ENCODE measurements at places on chromosomes 7 and 10. TPM values are rescaled to one million over a fixed set of nuclear protein-coding genes. Genes with fewer than 3 reads are reported as not detected.

DNA sequence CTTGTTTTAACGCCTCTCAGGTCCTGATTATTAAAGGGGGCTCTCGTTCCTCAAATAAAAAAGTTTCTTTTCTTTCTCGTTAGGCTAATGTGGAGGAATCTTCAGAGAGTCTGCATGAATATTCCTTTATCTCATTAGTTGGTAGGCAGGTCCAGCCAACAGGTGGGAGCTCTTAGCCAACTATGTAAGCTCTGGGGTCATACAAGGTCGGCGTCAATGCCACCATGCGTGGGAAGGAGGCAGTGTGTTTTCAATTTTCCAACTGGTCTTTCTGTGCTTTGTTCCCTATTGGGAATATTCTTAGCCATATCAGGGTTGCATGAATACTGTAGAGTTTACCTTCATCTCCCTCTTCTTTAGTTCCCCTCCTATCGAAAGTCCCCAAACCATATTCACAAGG lies 118.5 kb upstream of the SVIL start:
- DNase-seq = no peak

DNA sequence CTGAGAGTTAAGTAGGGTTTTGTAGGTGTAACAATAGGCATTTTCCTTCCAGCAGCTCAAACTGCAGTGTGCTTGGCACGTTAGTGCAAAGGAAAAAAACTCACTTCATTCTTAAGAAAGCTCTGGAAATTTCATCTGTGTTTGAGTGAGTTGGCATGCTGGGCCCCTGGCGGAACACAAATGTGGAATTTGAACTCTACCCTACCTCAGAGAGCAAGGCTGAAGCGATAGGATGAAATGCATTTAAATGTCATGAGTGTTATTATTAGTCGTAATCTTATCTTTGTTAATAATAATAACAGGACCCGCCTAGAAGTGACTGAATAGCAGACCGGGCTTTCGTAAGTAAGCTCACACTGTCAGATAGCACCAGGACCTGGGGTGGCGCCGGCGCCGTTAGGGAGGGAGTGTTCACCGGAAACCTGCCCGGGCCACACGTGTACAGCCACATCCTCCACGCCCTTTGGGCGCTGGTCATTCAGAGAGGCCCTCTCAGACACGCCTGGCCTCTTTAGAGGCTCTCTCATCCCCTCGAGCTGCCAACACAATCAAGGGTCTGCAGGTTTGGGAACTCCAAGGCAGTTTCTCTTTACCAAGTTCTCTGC lies 63.5 kb downstream of the GRK5 start:
- peak; percentile 12 for DNase-seq

DNA sequence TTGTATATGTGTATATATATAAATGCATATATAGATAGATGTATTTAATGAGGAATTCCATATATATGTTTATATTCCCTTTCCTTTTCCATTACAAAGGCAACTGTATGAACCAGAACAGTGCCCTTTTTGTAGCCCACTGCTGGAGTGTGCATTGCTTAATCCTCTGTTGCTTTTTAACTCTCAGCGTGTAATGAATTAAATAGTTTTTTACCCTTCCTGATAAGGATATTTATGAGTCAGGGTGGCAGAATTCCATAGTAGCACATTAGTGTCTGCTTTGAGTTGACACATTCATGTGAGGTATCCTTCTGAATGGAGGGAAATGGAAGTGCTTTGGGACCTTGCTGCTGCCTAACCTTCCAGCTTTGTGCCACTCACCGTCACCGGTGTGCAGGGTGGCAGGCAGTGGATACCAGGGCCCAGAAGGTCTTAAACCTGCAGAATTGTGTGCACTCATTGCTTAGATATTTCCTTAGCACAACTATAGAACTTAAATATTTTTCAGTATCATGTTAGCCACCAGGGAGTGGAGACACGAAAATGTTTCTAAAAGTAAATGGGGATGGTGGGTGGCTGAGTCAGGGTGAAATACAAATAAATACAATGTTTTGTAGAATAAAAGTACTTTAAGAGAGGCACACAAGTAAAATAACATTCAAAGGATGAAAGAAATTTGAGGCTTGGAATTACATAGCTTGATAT lies 117.9 kb downstream of the SND1 start:
- DNase-seq = no peak

DNA sequence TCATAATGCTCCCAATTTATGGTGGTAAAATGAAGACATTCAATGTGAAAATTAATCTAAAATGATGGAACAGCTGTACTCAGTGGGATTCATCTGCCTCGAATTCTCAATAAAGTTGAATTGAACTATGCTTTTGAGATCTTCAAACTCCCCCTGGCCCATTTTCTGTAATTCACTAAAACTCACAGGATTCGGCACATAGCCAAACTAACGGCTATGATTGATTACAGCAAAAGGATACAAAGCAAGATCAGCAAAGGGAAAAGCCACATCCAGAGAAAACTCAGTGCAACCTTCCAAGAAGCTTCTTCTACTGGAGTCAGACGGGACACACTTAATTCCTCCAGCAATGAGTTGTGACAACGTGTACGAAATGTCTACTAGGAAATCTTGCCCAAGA lies 307.5 kb downstream of the CNTNAP2 start:
- DNase-seq = no peak

GRCh38 chr10:89643431-89643811 lies 1.6 kb downstream of the PANK1 start:
- DNase-seq = no peak

DNA sequence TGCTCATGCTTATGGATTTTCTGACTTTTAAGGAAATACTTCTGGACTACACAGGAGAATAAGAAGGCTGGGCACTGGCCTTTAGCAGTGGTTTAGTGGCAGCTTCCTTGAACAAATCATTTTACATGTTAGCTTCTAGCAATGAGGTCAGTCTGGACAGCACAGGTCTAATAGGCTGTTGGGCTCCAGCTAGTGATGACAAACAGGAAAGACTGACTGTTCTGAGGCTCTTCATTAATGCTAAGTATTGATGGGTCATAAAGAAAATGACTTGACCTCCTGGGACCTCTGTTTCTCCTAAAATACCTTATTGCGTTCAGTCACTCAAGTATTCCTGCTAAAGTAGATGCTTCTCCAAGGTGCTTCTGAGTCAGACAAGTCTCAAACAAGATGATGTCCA lies 4.9 kb upstream of the RHOBTB1 start:
- DNase-seq = no peak

DNA sequence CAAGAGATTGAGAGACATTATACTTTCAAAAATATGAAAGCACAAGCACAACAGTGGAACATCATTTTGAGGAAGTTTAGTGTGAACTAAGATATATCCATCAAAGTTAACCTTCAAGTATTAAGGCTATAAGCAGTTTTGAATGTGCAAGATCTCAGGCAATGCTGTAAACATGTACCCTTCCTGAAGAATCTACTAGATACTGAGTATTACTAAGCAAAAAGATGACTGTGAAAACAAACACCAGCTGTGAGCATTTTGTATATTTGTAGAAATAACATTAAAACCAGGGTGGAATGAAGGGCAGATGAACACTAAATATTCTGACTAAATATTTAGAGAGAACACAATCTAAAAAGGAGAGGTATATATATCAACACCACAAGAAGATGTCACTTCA lies 41.3 kb upstream of the ADRA2A start:
- no peak for DNase-seq

DNA sequence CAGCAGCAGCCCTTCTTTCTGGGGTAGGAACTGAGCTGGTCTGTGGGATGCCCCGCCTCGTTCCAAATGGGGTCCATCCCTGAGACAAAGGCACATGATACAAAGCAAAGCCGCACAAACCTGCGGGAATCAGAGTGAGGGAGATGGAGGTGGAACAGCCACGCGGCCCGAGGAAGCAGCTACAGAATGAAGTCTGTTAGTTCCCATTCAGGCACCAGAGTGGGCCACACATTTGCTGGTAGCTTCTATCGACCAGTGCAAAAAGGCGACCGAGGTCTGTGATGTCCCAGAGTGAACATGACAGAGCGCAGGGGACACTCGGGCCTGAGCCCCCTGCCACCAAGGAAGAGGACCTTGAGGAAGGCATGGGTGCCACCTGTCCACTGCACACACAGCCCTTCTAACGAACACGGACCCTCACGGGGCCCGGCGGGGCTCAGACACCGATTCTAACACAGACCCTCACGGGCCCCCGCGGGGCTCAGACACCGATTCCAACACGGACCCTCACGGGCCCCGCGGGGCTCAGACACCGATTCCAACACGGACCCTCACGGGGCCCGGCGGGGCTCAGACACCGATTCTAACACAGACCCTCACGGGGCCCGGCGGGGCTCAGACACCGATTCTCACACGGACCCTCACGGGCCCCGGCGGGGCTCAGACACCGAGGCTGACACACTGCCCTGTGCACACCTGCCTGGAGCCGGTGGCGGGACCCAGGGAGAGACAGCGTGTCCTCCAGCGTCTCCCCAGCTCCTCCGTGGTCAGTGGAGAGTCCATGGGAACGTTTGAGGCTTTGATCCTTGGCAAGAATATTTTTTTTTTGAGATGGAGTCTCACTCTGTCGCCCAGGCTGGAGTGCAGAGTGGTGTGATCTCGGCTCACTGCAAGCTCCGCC lies 32.8 kb upstream of the FAM20C start:
- no peak for DNase-seq

- DNase-seq = no peak
Measured at GRCh38 chr7:99780588-99780987, 3.4 kb downstream of the CYP3A4 start.

- no peak for DNase-seq
Measured at GRCh38 chr7:24902276-24902675, 77.7 kb downstream of the OSBPL3 start.

GRCh38 chr10:62626079-62626478 lies 178.4 kb upstream of the ADO start:
- DNase-seq = no peak

DNA sequence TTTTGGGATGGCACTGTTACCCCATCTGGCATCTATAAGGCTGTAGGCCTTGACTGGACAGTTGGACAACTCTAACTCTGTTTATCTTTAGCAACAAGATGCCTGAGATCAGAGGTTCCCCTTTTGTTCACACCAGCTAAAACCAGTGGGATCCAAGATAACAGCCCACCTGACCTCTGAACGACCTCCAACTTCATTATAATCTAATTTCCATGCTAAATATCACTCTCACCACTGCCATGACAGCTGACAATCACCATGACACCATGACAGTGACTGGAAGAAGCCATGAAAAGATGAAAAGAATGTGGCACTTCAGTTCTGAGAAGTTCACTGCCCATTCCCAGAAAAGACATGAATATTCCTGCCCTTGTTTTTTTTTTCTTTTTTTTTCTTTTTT lies 281.4 kb upstream of the TAC1 start:
- no peak for DNase-seq

GRCh38 chr7:151822541-151823181 lies 54.3 kb downstream of the PRKAG2 start:
- DNase-seq = no peak

GRCh38 chr7:94643771-94644545 lies 12.0 kb downstream of the SGCE start:
- DNase-seq = no peak

GRCh38 chr10:59575269-59575668 lies 134.4 kb downstream of the SLC16A9 start:
- no peak for DNase-seq

DNA sequence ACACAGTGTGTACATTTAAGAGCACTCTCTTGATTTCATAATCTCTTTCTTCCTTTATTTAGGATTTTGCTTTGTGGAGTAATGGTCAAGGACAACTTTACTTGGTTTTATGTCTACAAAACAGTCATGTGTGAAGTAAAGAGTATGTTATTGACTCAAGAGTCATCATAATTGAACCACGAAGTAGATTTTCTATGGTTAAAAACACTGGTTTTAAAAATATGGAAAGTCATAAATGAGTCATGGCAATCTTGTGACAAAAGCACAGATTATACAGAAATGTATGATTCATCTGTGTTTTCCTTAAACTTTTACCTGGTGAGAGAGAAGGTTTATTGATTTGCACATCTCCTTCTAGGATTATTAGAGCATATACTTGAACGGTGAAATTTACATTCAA lies 969.7 kb downstream of the GATA3 start:
- no peak for DNase-seq

SNCG gene
- not detected for total RNA-seq

CARD11 gene
- 87.5 TPM for total RNA-seq

THNSL1 gene
- 4.8 TPM for total RNA-seq

GPC2 gene
- 3.5 TPM for total RNA-seq

FIGNL1 gene
- total RNA-seq = 27.9 TPM

ITGA8 gene
- total RNA-seq = not detected

ASAH2B gene
- 12.4 TPM for total RNA-seq
